NCI-H1092 (cell line): ENCODE measurements at places on chromosomes 7 and 10.

DNA sequence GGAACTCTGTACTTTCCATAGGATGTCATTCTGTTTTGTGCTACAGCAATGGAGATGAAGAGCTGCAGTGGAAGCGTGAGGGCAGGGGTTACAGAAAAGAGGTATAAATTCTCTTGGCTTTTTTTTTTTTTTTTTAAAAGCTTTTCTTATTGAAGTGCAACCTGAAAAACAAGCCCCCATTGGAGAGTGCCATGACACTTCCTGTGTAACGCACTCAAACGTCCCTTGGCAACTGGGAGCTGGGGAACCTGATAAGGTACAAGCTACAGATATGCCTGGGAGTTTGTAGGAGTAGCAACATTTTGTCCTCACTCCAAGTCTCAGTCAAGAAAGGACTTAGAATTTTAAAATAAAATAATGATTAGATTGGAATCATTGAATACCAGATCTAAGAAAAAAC is 512.1 kb downstream of the RPS24 start:
- no peak for DNase-seq

GRCh38 chr10:87691506-87692070 is 31.9 kb downstream of the PAPSS2 start:
- DNase-seq: no peak

- DNase-seq: no peak
These were observed 120.9 kb upstream of the DIP2C start for GRCh38 chr10:810351-810846.

DNA sequence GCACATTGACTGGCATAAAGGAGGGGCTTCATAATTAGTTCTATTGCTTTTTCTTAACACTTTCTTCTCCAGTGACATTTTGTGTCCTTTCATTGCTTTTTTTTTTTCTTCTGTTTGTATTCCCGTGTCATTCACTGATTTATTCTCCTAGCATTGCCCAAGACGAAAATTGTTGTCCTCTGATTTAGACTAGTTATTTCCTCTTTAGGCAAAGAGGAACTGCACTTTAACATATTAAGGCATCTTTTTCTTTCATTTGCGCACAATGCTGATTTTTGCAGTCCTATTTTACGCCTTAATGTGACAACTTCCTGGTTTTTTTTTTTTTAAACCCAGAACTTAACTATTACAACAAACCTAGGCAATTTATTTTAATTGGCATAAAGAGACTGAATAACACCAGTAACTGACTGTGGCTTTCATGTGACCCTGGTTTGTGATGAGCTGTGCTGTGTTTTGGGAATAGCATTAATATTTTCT is 39.7 kb downstream of the ARID5B start:
- no peak for DNase-seq

DNA sequence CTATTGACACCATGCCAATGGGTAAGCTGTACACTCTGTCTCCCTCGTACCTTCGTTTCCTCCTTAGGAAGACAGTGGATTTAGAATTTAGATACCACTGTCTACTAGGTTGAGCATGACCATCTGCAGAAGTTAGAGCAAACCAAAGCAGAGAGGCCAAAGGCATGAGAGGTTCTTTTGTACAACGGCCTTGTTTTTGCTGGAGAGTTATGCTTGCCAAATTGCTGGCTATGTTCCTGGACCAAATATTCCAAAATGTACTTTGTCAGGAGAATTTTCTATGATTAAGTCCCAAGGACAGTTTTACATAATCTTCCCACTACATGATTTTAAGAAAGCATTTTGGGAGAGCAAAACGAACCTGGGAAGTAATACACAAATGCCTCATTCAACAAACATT is 47.9 kb upstream of the PLCE1 start:
- no peak for DNase-seq

DNA sequence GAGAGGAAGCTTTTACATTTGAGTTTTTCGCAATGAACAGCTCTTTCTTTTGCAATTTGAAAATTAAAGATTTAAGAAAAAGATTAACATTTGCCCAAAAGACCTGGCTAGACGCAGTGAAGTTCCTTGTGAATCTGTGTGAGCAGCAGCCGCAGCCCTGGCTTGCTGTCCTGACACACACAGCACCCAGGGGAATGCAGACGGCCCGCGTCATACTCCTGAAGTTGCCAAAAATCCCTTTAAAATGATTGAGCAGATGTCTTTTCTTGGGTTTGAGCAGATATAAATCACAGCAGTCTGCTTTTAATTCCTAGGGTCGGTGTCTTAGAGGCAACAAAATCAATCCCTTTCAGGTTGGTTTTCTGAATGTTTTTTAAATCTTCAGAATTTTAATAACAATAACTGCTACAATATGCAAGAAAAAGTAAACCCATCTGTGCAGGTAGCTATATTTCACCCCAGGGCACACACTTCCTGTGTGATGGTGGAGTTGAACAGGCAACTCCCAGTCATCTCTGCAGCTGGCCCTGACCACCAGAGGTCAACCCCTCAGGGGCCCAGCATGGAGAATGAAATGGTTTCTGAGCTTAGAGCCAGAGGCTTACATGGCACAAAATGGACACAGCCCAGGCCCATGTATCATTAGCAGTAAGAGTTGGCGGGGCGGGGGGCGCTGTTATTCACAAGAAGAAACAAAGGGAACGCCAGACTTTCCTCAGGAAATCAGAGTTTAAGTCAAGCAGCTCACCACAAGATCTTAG is 32.2 kb upstream of the TRIL start:
- DNase-seq: no peak

GRCh38 chr7:127154958-127155357 is 97.8 kb downstream of the GRM8 start:
- DNase-seq: no peak

- no peak for DNase-seq
These were observed 78.6 kb downstream of the NRF1 start for GRCh38 chr7:129689995-129690581.

- peak; percentile 54 for DNase-seq
These were observed 386.8 kb upstream of the POT1 start for GRCh38 chr7:125316466-125316865.

DNA sequence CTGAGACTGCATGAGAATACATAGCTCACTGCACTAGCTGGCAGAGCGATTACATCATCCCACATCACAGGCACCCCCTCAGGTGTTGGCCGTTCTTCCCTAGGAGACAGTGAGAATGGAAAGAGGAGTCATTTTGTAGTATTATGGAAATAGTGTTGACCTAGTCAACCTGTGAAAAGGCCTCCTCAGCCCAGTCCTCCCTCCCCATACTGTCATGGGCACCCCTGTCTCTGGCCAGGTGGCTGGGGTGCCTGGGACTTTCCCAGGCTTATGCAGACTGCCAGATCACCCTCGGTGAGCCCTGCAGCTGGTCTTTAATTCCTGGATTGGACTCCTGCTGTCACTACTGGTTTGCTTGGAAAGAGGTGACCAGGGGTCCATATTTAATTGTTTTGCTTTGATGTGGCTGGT is 4.0 kb downstream of the INPP5A start:
- no peak for DNase-seq

- DNase-seq: no peak
These were observed 7.8 kb upstream of the CYP3A4 start for GRCh38 chr7:99791667-99792369.

- no peak for DNase-seq
These were observed 316.8 kb downstream of the PCDH15 start for GRCh38 chr10:54484186-54484585.

DNA sequence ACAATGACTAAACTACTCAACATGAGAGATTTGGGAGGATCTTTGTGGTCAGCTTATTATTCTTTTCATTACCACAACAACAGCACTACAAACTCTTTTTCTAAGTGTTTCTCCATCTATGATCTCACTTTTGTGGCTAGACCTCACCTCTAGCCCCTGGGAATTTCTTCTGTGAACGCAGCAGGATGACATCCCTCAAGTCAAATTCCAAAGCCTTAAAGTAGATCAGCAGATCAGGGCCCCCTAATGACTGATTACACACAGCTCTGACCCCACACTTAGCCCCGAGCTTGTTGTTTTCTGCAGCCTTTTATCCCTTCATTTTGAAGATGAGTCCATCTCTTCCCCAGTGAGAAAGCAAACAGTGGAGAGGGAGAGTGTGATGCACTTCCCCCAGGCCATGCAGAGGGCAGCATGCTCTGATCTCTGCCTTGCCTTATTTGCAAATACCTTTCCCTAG is 27.3 kb downstream of the TFAM start:
- no peak for DNase-seq

GRCh38 chr7:29228289-29229011 is 33.9 kb downstream of the CHN2 start:
- no peak for DNase-seq

GRCh38 chr10:5940807-5941218 is 36.5 kb downstream of the IL15RA start:
- DNase-seq: no peak

- DNase-seq: no peak
These were observed 205.3 kb downstream of the HTR7 start for GRCh38 chr10:90652519-90652918.

DNA sequence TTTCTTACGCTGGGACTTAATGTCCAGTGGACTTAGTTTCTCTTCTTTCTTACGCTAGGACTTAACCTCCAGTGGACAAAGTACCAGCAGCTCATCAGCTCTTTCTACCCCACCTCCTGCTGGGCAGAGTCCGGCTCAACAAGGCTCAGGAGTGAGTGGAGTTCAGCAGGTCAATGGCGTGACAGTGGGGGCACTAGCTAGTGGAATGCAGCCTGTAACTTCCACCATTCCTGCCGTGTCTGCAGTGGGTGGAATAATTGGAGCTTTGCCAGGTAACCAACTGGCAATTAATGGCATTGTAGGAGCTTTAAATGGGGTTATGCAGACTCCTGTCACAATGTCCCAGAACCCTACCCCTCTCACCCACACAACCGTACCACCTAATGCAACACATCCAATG is 199.7 kb downstream of the MLLT10 start:
- DNase-seq: no peak

- DNase-seq: no peak
These were observed 32.5 kb downstream of the ARID5B start for GRCh38 chr10:61933859-61934555.

DNA sequence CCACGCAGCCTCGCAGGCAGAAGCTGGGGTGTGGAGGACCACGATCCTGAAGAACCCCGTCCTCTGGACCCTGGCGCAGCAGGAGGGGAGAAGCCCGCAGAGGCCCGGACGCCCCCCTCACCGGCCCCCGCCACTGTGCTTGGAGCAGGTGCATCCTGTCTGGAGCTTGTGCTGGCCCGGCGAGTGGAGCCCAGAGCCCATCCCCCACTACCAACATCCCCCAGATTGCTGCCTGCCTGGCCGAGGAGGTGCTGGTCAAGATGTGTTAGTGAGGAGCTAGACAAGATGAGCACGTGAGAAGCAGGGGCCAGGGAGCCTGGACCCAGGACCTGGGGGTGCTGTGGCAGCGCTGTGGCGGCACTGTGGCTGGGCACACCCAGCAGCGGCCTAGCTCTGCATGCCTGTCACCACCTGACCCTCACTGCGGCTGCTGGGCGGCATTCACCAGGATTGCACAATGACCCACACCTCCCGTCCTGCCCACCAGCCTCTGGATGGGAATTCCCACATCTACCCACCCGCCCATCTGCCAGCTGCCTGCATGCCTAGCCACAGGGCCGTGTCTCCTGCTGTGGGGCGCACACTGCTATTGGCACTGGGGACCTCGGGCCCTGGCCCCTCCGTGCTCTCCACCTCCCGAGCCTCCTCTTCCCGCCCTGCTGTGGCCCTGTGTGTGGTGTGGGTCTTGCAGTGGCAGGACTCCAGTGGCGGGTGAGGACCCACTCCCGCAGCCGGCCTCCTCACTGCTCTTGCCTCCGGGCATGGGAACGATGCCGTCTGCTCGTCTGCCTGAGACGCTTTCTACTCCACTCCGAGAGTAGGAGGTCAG is 11.8 kb downstream of the GPR146 start:
- no peak for DNase-seq

GRCh38 chr10:117391436-117392205 is 16.4 kb upstream of the PDZD8 start:
- DNase-seq: no peak

- DNase-seq: no peak
These were observed 582.0 kb downstream of the TNS3 start for GRCh38 chr7:46999866-47000265.

- no peak for DNase-seq
These were observed 266.5 kb upstream of the YAE1 start for GRCh38 chr7:39299695-39300094.

- no peak for DNase-seq
These were observed 71.7 kb downstream of the MAP3K8 start for GRCh38 chr10:30505543-30506298.

DNA sequence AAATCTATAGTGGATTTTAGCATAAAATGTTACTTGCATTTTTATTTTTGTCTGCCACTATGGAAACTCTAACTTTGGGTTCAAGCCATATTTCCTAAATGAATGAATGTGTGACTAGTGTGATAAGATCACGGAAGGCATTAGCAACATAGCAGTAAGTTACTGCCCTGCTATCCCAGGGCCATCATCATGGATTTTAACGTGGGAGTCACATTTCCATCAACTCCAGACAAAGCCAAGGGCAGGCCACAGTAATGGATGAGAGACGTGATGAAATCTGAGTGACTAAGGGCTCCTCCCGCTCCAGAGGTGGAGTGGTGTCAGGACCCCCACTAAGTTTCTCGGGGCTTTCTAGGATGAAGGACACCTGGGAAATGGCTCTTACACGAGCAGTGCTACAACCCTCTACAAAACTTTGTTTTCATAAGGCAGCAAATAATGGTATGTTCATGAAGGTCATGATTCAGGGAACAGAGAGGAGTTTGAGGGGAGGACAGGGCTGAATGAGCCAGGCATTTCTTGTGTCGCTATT is 34.3 kb downstream of the C10orf120 start:
- DNase-seq: no peak

- no peak for DNase-seq
These were observed 19.7 kb downstream of the CALML5 start for GRCh38 chr10:5479481-5480161.

GRCh38 chr10:119393421-119393820 is 149.1 kb downstream of the RGS10 start:
- DNase-seq: no peak

- no peak for DNase-seq
These were observed 20.3 kb downstream of the H2AZ2 start for GRCh38 chr7:44827567-44827966.

DNA sequence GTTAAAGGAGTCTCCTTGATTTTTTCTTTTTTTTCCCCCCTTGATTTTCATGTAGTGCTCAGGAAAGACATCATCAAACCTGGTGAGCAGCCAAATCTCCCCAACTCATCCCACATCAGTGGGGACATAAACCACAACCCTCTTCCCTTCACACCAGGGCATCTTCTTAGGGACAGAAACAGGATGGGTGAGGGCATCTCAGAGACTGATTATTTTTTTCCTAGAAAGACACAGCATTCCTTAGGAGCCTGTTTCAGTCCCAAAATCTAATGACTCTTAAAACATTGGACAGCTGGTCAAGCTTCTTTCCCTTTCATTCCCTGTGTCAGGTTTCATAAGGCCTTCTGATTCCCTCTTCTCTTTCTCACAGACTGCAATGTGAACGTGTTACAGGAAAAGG is 31.5 kb upstream of the GSAP start:
- no peak for DNase-seq

GRCh38 chr10:25631471-25631870 is 302.6 kb upstream of the MYO3A start:
- DNase-seq: no peak
